Caudate nucleus (tissue), 63 donors: ENCODE measurements at places on chromosomes 12 and 14.

DNA sequence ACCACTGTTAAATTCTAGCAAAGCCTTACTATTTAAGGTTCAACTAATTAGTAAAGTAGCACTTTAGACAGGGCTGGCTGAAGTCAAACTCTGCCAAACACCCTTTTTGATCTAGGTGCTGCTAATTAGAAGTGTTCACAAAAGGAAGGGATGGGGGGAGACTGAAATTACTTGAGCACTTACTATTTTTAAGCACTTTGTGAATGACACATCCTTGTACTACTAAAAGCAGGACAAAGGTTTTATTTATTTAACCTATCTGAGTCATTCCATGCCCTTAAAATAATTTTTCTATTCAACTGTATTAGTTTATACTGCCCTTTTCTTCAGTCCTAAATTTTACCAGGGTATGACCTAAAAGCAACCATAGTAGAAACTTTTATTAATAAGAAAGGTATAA, 20.1 kb downstream of the MBIP start:
- DNase-seq = no peak

DNA sequence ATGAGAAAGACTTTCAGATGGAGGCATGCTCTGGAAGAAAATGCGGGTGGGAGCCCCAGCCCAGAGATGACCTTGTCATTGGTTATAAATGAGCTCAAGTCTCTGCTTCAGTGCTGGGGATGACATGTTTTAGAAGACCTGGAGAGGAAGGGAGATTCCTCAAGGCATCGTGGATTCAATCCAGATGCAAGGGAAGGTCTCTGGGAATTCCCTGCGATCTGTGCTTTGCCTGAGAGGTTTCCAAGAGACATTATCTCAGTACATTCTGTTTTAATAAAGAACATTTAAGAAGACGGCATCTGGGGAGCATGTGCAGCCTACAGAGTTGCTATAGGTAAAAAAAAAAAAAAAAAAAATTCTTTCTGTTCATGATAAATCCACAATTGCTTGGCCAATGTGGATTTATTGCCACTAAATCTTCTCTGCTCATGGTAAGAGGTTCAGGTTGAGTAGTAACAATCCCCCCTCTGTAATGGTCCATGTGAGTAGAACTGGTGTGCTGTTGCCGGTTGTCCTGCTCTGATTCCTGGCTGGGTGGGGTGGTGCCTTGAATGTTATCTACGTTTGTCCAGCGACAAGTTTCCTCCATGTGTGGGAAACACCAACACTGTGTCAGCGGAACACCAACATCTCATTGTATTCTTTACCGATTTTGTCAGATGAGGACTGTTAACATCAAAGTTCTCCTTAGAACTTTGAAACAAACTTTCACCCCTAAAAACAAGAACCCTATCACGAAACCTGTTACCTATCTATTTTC, 230.0 kb downstream of the MSRB3 start:
- DNase-seq = no peak

DNA sequence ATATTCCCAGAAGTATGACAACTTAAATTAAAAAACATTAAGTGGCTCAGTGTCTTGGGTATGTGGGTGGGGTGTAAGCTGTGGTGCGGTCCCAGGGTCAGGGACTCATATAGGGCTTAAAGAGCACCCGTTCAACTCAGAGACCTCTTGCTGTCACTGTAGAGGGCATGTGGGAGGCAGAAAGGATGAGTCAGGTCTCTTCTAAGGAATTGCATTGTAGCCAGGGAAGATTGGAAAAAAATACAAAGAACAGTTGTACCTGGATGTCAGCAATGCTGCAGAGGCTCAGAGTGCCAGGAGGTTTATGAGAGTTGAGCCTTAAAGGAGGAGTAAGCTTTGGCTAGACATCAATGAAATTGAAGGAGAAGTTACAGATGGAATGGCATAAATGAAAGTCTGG, 104.1 kb downstream of the MYRFL start:
- DNase-seq = no peak

DNA sequence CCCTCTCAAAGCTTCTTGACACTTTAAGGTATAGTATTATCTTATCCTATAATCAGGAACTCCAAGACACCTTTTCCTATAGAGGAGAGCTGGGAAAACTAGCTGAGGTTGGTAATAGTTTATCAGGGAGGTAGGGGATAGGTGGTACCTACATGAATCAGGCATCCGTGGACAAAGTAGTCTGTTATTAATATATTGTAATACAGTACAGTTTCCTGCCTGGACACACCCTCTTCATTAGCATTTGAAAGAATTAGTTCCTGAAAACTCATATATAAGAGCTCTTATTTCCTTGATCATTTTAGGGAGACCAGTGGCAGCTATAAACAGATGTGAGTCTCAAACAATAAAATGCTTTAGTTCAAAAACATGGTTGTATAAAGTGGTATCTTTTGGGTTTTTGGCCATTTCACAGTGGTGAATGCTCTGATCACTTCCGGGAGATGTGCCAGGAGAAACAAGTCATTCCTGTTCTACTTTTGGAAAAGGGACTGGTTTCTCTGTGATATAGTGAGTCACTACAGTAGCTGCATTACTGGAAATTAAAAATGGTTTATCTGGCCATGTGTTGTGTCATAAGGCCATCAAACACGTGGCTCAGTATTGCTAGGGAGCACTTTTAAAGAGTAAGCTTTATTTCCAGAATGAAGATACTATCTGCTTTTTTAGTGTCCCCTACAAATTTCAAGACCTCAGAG, 98.1 kb downstream of the KLRB1 start:
- no peak for DNase-seq
